ENCODE measurements at places on chromosomes 6 and 20.

DNA sequence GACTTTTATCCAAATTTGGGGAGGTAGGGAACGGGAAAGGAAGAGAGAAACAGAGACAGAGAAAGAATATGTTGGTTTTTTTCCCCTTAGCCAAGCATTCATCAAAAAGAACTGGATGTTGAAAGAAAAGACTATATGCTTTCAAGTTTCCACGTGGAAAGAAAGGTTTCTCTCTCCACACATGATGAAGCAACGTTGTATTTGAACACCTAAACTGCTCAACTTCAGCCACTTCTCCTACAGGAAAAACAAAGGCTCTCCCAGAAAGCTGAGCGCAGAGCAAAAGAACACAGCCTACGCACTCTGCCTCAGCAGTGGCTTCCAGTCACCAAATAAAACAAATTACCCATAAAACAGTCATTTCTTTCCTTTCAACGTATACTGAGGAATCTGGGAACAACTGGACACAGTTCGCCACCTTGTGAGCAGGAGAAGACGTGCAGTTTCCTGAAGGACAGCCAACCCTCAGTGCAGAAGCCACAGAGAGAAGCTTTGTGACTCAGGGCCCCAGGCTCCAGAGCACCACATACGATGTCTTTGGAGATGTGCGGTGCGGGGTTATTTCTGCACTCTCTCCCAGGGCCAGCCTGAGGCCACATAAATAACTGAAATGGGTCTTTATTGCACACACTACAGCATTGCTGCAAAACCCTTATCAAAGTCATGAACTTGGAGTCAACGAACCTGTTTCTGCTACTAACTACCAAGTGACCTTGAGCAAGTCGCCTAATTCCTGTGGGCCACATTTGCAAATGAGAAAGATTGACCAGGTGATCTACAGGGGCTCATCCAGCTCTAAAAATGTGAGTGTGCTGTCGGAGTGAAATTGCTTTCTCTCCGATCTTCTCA lies 10.1 kb downstream of the IL17F start:
- DNase-seq, result no peak

DNA sequence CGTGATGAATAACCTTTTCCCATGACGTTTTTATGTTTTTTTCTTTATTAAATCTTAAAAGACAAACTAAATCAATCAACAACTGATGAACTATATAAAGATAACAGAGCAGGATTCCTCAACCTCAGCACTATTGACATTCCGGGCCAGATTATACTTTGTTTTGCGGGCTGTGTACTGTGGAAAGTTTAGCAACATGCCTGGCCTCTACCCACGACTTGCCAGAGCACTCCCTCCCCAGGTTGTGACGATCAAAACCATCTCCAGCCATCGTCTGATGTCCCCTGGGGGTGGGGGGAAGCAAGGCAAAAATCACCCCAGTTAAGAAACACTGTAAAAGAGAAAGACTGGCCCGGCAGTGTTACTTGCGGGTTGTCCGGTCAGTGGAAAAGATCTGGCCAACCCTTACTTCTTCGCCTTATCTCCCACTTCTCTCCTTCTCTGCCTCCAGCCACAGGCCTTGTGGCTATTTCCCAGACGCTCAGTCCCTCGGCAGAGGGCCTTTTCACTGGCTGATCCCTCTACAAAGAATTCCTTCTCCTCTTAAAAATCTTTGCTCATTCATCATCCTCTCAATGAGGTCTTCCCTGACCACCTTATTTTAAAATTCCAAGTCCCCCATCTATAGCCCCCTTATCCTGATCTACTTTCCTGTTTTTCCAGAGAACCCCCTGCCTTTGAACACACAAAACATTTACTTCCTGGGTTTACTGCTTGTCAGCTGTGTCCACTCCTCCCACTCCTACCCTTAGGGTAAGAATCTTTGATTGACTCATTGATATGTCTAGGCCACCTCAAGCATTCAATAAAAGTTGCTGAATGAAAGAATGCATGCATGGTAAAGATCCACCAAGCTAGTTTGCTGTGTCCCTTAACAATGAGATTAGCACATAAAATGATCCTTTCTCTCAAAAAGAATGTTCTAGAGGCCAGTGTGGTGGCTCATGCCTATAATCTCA lies 14.7 kb upstream of the RAB22A start:
- DNase-seq, result no peak

GRCh38 chr6:139152892-139153271 lies 18.0 kb downstream of the HECA start:
- no peak for DNase-seq

DNA sequence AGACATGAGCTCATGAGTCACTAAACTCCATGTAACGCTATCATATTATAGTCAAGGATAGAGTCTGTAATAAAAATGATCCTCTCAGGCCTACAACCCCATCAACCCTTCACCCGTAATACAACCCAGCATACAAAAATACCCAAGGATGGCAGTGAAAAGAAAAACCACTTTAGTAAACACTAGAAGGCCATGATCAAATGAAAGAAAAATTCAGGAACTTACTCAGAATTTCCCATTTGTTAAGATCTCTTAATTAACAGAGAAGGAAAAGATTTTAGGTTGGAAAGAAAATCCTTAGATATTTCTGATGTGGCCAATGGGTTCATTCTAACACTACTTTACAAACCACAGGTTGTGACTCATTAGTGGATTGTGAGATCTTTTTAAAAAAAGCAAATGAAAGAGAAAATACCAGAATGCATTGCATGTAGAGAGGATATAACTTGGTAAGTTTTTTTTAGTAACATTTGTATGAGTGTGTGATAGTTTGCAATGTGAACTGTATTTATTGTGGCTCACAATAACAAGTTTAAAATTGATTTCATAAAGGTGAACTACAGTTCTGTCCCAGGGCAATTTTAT lies 8.0 kb upstream of the UBE2J1 start:
- DNase-seq, result no peak

- DNase-seq, result no peak
Observed at GRCh38 chr6:107655245-107655644, 165.3 kb downstream of the SOBP start.

DNA sequence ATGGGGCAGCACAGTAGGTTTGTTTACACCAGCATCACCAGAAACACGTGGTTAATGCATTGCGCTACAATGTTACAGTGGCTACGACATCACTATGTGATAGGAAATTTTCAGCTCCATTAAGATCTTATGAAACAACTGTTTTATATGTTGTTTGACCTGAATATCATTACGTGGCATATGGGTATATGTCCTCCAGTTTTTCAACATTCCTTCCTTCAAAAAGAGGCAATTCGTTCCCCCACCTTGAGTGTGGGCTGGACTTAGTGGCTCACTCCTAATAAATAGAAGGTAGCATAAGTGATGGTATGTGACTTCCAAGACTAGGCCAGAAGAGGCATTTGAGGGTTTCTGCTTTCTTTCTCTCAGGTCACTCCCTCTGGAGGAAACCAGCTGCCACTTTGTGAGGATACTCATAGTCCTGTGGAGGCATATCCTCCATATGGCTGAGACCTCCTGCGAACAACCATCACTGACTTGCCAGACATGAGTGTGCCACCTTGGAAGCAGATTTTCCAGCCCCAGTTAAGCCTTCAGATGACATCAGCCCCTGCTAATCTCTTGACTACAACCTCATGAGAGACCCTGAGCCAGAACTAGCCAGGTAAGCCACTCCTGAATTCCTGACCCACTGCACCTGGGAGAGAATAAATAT lies 2.3 kb upstream of the TRAM2 start:
- DNase-seq, result no peak

- DNase-seq, result no peak
Observed at GRCh38 chr6:159007510-159007909, 7.5 kb upstream of the RSPH3 start.

GRCh38 chr20:9490631-9491030 lies 23.8 kb upstream of the LAMP5 start:
- DNase-seq, result no peak

GRCh38 chr6:122153557-122153956 lies 245.9 kb upstream of the HSF2 start:
- DNase-seq, result no peak

- DNase-seq, result no peak
Observed at GRCh38 chr6:158815907-158816306, 3.3 kb downstream of the EZR start.

- no peak for DNase-seq
Observed at GRCh38 chr20:29297411-29298270, 1959.8 kb upstream of the DEFB115 start.

DNA sequence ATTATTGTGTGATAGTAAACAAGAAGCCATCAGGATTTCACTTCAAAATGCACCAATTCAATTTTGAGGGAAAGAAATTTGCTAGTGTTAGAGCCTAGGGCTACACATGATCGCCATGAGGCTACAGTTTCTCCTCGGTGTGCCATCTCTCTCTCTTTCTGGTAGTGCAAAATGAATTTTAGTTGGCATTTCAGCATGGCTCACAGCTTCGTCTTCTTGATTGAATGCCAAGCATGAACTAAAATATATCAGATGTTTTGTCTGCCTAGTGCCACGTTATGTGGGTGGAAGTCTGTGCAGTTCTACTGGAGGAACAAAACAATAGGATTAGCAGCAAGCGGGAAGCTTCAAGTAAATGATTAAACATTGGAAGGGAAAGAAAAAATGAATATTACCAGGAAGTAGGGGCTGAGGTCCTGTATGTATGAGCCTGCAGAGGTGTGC lies 6.8 kb upstream of the MRAP2 start:
- DNase-seq, result no peak

DNA sequence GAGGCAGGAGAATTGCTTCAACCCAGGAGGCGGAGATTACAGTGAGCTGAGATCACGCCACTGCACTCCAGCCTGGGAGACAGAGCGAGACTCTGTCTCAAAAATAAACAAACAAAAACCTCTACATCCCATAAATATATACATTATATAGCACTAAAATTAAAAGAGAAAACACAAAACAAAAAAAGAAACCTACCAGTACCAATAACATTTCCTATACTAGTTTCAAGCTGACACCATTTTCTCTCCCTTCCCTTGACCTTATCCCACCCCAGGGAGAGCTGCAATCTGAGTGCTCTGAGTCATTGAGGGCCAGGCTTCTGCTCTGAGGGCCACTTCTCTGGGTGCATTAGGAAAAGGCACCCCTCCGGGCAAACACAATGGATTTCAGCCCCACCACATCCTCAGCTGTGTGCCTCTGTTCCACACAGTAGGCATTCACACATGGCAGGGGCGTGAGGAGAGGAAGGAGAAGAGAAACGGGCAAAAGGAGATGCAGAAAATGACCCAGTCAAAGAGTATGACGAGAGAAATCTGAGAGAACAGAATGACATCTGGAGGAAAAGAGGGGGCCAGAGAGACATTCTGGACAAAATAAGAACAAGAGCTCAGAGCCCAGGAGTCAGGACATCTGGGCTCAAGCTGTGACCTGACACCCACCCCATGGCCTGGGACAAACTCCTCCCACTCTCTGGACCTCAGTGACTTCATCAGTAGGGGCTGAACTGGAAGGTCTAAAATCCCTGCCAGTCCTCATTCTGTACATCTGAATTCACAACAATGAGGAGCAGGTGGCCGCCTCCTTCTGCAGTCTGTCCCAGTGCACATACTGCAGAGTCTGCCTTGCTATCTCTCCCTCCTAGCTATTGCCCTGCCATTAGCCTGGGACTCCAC lies 18.2 kb downstream of the TRIM26 start:
- no peak for DNase-seq

GRCh38 chr6:124772733-124773319 lies 189.4 kb upstream of the RNF217 start:
- DNase-seq, result no peak

DNA sequence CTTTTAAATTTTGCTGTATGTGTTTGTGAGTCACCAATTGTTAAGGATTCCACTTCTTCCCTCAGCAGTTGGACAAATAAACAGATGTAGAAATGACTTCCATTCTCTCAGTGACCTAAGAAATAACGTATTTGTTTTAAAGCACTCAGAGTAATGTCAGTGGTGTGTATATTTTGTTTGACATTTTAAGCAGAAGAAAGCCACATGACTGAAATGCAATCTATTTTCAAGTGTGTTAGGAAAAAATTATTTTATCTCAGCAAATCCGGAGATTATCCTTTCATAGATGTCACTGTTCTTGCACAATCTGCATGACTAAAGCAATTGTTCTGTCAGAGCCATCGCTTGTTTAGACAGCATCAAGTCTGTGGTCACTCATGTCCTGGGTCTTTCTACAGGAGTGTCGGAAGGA lies 77.1 kb downstream of the JAG1 start:
- DNase-seq, result no peak

GRCh38 chr20:37885593-37886503 lies 17.1 kb upstream of the VSTM2L start:
- no peak for DNase-seq

DNA sequence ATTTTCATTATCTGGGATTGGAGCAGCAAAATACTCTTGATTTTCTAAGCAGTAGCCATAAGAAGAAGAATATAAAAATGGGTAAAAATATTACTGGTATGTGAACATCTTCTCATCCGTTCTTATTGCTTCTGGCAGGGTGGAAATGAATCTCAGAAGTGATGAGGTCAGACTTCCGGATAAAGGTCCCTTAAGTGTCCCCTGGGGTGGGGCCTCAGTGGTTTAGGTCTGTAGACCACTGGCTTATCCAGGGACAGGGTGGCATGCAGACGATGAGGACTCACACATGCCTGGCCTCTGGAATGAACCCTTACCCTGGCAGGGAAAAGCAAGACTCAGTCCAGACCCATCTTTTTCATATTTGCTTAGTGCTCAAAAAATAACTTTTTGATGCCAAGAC lies 143.3 kb downstream of the UST start:
- DNase-seq, result no peak

DNA sequence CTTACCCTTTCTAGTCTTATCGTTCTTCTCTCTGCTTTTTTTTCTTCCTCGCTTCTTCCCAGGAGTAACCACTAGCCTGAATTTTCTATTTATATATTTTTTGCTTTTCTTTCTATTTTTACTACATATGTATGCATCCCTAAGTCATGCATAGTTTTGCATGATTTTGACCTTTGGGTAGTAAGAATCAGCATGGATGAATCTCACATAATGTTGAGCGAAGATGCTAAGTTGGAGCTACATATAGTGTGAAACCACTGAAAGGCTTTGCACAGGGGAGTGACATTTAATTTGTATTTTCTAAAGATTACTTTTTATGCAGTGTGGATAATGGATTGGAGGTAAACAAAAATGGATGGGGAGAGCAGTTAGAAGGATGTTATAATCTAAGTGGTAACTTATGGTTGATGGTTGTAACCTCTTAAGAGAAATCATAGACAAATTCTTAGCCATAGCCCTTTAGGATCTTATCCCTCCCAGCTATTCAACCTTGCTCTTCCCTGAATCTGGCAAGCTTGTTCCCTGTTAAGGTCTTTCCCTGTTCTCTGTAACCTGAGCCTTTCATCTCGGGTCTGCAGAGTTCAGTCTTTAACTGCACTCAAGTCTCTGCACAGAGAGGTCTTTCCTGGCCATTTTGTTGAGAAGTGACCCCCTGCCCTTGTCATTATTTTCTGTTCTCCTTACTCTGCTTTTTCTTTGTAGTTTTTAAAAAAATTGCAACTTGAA lies 18.0 kb downstream of the PEX7 start:
- DNase-seq, result no peak

- DNase-seq, result no peak
Observed at GRCh38 chr6:7687145-7688111, 38.5 kb upstream of the BMP6 start.

DNA sequence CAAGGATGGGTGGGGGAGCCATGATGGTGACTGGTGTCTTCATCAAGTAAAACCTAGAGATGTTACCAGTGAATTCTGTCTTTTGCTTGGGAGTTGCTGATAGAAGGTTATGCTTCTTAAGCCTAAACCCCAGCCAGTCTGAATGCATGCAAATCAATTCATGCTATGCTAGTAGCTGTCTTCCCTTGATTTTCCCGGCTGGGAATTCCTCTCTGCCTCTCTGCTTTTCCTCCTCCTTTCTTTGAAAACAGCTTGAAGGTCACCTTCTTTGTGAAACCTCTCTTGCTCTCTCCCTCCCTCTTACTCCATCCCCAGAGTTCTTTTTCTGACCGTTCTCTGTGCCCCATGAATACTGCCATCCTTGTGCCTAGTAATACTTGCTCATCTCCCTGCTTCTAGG lies 58.9 kb downstream of the TMEM200A start:
- DNase-seq, result no peak

All from lower leg skin (tissue), 4 donors.